HS-5 (cell line): ENCODE measurements at places on chromosomes 16 and 17.

DNA sequence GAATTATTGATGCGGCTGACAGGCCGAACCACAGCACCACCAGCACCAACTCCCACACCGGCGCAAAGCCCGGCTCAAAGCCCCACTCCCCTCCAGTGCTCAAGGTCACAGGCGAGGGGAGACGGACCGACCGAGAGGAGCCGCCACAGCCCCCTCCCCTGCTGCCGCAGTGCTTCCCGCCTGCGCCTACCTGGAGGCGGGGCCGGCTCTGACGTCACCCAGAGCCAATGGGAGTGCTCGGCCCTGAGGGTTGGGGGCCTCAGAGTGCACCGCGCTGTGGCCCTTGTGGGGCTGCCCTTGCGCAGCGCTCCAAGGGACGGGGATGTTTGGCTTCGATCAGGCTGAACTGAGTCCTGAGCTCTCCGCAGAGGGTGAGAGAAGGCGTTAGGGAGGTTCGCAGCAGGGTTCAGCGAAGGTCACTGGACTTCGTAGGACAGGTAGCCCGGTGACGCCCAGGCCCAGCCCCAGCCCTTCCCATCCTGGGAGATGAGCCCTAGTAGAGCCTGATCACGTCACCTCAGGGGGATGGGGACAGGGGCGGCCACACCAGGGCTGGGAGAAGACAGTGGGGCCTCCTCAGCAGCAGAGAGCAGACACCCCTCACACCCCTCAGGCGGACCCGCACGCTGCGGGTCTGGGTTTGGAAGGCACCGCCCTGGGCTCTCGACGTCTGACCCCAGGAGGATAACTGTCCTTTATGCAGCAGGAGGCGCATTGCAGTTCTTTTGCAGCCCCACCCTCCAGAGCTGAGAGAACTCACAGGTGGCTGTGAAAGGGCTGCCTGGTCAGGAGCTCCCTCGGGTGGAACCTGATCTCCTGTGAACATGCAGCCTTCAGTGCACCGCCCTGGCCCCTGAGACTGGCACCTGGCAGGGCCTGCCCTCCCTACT, 1.5 kb downstream of the NDRG4 start:
- DNase-seq: no peak

DNA sequence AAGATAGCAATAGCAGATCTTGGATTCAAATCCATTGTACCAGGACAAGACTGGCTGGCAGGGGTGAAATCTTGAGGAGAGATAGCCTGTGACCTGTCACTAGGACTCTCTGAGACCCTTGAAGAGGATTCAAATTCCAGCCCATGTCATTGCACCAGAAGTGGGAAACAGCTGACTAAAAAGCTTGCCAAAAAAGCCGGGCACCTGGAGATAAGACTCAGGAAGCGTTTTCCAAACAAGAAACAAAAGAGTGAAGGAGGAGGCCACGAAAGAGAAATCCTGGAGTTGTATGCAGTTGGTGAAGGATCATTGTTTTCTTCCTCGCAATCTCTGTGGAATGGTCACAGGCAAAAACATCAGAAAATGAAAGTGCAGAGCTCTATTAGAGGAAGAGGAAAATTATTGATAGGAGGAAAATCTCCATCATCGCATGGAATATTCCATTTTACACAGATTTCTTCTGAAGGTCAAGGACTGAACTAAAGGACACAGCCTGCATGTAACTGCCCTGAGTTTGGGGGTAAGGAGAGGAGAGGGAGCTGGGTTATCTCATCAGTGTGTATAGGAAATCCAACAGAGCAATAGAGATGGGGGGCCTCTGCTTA, 9.0 kb upstream of the WSB1 start:
- no peak for DNase-seq

GRCh38 chr17:67168496-67168895, 76.5 kb downstream of the HELZ start:
- no peak for DNase-seq

GRCh38 chr17:19756546-19756945, 8.4 kb upstream of the ALDH3A1 start:
- no peak for DNase-seq

DNA sequence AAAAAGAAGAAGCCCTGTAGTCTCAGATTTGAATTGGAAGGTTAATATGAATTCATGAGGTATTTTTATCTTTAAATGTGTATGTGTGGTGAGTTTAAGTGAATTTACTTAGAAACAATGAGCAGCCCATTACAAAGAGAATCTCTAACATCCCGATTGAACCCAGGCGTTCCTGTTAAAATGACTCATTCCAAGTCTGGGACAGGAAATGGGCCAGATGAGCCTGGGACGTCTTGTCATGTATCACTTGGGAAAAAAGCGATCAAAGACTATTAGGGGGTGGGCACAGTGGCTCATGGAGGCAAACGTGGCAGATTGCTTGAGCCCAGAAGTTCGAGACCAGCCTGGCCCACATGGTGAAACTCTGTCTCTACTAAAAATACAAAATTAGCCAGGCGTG, 81.6 kb downstream of the SEC14L1 start:
- no peak for DNase-seq

DNA sequence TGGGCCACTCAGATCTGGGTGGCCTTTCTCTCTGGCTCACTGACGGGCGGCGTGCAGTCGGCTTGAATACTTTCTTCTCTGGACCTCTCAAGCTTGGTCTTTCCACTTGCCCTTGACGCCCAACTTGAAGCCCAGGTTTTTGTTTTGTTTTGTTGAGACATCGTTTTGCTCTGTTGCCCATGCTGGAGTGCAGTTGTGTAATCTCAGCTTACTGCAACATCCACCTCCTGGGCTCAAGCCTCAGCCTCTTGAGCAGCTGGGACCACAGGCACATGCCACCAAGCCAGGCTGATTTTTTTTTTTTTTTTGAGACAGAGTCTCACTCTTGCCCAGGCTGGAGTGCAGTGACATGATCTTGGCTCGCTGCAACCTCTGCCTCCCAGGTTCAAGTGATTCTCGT, 22.7 kb upstream of the KIF19 start:
- DNase-seq: no peak
